ENCODE measurements at places on chromosomes 12 and 14. TPM values are rescaled to one million over a fixed set of nuclear protein-coding genes. Genes with fewer than 3 reads are reported as not detected.

SIX4 gene
- total RNA-seq, result 0.17 TPM

DNA sequence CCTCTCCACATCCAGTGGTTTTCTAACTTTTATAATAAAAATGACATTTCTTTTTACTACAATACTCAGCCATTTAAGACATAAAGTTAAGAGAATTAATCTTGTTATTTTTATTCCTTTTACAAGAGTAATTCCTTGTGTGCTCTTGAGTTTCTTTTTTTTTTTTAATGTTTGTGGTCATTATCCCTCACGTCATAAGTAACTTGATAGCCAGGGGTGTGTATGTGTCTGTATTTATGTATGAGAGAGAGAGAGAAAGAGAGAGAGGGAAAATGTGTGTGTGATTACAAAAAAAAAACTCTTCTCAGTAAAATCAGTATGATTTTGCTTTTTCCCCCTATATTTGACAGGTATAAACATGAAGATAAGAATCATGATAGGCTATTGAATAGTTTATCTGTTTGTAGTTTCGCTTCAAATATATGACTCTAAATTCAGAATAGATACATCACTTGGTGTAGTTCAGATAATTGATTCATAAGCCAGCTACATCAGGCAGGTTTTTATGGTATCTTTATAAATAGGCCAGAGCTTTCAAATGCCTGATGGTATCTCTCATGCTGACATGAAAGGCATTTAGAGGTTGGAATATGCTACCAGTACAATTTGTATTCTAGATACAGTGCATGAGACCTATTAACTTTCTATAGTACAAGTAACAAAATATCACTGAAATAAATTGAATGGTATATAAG lies 34.9 kb downstream of the RERGL start:
- DNase-seq, result no peak

- no peak for DNase-seq
Observed at GRCh38 chr12:24711056-24712008, 237.6 kb downstream of the BCAT1 start.

TNFRSF1A gene
- total RNA-seq, result 36.9 TPM

DNA sequence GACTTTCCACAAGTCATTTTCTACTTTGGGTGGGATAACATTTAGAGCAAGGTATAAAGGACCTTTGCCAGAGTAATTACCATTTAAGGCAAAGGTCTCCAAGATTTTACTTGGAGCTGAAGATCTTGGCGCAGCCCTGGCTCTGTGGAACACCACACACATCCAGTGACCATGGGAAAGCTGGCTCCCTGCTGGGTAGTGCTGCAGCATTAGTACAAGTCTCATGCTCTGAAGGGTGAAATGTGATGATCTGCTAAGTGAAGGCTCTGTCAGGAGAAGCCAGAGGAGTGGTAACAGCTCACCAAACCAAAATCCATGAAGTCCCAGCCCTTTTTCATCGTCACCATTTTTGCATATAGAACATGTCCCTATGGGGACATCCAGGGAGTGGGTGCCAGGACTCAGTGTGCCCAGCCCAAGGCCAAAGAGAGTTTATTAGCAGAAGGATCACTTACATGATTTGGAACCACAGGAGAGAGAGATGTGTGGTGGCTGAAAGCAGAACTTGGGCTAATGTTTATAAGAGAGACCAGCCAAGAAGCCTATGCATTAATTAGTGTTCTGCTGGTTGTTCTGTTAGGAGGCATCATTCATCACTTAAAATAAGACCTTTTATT lies 110.7 kb downstream of the SLC38A6 start:
- no peak for DNase-seq

GPRC5D gene
- total RNA-seq, result 0.17 TPM

DNA sequence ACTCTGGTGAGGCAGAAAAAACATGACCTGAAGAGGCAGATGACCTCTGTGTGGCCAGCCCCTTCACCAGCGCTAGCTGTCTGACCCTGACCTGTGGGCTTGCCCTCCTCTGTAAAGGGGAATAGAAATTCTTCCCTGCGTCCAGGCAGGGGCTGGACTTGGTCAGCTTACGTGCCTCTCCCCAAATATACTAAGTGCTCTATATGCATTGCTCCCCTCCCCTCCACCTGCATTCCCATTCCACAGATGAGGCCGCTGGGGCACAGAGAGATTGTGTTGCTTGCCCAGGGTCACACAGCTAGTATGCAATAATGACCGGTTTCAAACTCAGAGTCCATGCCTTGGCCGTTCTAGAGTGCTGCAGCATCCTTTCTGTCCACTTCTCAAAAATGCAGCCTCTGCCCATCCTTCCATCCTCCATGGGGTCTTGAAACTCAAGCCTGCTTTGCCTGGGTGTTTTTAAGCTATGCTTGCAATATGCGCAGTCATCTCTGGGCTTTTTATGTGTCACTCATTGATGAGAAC lies 303.9 kb downstream of the CACNA1C start:
- DNase-seq, result no peak

DNA sequence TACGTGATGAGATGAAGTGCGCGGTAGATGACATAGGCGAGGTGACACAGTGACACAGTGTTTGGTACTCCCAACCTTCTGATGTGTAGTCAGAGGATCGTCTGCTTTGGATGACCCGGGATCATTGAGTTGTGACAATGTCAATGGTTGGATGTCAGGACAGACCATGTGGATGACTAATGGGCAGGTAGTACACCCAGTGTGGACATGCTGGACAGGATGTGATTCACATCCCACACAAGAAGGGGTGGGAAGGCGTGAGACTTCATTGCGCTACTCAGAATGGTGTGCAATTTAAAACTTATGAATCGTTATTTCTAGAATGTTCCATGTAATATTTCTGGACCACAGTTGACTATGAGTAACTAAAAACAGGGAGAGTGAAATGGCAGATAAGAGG lies 23.8 kb downstream of the MAP3K9 start:
- no peak for DNase-seq

DNA sequence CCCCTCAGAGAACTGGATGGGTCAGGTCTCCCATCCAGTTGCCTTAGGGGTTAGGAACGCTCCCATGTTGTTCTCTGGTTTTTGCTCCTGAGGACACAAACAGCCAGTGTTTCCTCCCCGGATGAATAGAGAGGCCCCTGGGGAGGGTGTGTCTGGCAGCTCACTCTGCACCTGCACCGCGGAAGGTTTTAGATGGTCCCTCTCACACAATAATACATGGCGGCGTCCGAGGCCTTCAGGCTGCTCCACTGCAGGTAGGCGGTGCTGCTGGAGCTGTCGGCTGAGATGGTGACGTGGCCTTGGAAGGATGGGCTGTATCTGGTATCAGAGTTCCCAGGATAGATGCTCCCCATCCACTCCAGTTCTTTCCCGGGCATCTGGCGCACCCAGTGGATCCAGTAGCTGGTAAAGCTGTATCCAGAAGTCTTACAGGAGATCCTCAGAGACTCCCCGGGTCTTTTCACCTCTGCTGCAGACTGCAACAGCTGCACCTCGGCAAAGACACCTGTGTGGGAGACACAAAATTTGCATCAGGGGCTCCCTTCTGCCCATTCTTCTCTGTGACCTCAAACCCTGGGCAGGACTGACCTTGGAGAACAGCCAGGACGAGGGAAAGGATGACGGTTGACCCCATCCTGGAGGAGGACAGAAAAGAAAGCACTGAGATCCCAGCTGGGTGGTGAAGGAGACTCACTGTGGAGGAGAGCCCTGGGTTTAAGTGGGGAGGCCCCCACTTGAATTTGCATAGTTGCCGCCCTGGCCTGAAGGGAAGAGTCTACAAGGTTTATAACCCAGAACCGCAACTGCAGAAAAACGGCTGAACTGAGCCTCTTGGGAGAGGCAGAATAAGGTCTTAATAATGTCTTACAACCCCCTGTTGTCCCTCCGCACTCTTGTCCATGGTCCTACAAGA lies 1324.8 kb downstream of the TMEM121 start:
- DNase-seq, result no peak

GRCh38 chr14:50353126-50353525 lies 41.0 kb downstream of the DMAC2L start:
- no peak for DNase-seq

DNA sequence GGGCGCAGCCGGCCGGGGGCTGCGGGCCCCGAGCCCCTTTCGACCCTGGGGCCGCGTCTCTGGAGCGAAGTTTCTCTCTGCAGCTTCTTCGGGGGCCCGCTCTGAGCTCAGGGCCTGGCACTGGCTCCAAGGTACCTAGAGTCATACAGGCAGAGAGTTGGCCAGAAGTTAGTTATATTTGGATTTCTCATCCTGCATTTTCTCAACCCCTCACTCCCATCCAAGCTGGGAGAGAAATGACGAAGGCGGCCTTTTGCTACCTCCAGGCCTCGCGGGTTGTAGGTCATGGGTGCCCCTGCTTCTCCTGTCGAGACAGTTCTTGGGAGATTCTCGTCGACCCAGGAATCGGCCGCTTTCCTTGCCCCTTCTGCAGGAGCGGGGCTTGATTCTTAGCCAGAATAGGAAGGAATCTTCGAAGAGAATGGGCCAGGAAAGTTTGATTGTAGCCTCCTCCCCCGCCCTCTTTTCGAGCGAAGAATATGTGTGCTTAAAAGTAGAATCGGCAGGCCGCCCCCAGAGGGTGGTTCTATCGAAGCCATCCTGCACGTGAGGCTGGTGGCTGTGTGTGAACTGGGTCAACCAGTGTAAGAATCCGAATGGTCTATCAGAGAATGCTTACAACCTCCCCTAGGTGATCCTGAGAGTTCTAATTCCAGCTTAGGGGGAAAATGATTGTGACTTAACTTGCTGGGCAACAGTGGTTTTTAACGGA lies 785 bp downstream of the MLEC start:
- DNase-seq, result peak; percentile 41

GRCh38 chr12:104106965-104107364 lies 31.0 kb downstream of the NFYB start:
- DNase-seq, result no peak

OR4K1 gene
- total RNA-seq, result not detected

DBX2 gene
- not detected for total RNA-seq

LRRC9 gene
- total RNA-seq, result 0.14 TPM

KIF26A gene
- 10.2 TPM for total RNA-seq

DNA sequence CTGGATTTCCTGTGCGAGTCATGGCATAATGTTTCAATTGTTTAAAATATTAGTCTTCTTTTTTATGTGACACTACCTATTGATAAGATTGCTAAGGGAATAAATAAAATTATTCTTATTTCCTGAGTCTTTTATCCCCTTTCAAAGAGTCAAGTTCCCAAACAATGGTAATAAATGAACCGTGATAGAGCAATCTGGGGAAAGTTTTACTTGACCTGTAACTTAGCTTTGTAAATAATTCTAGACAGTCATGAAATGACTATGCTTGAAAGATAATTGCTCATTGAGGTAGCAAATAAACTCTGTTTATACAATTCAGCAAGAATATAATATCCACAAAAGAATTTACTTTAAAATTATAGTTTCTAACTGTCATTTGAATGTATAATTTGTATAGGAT lies 82.1 kb downstream of the TSPAN8 start:
- no peak for DNase-seq

Measured in liver (tissue), 10 donors.